Activated naive CD4-positive, alpha-beta T cell treated with anti-CD3 and anti-CD28 coated beads, Interleukin-2, amount 50 U/mL, for 16 hours (primary cell): ENCODE measurements at places on chromosomes 7 and 10.

- no peak for DNase-seq
These were observed 246.1 kb downstream of the AUTS2 start for GRCh38 chr7:69844264-69844868.

DNA sequence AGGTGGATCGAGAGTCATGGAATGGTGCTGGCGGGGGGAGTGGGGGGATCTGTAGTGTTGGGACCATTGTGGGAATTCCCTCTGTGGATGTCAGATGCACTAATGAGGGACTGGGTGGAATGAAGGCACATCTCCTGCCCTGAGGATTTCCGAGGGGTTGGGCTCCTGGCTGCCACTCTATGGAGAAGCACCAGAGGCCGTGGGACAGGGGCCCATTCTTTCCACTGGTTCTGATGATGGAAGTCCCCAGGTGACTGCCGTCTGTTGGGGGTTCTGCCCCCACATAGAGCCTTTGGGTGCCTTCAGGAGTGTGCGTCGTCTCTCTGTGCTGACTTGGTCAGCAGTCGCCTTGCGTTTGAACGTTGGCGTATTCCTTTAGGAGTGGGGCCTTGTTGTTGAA is 202.9 kb downstream of the GLRX3 start:
- no peak for DNase-seq

- DNase-seq = no peak
These were observed 92.3 kb upstream of the KDM7A start for GRCh38 chr7:140269004-140269638.

- DNase-seq = no peak
These were observed 176.4 kb upstream of the RHEB start for GRCh38 chr7:151695951-151696541.

GRCh38 chr10:71998119-71998839 is 34.1 kb downstream of the CHST3 start:
- no peak for DNase-seq

GRCh38 chr7:28240481-28240880 is 59.9 kb upstream of the JAZF1 start:
- DNase-seq = no peak

GRCh38 chr7:96532428-96532935 is 177.2 kb downstream of the SEM1 start:
- no peak for DNase-seq

- DNase-seq = no peak
These were observed 127.9 kb upstream of the NRBF2 start for GRCh38 chr10:63005246-63005645.
